ENCODE measurements at places on chromosomes 5 and 9.

- no peak for DNase-seq
These were observed 6.6 kb downstream of the FAM193B start for GRCh38 chr5:177547736-177548135.

DNA sequence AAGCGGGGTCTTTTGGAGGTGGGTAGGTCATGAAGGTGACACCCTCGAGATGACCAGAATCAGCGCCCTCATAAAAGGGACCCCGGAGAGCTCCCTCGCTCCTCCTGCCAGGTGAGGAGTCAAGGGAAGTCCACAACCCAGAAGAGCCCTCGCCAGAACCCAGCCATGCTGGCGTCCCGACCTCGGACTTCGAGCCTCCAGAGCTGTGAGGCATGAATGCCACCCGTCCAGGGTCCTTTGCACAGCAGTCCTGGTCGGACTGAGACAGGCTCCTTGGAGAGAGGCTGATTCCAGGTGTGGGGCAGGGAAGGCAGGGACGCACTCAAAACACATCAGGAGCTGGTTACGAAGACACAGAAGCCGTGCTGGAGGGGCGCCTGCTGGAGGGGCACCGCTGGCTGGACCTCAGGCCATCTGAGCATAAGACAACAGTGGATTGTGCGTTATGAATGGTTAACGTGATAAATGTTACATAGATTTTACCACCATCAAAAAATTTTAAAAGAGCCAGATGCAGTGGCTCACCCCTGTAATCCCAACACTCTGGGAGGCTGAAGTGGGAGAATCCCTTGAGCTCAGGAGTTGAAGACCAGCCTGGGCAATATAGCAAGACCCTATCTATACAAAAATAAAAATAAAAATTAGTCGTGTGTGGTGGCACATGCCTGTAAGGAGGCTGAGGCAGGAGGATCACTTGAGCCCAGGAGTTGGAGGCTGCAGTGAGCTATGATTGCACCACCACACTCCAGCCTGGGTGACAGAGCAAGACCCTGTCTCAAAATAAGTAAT lies 5.7 kb upstream of the CLIC3 start:
- no peak for DNase-seq

DNA sequence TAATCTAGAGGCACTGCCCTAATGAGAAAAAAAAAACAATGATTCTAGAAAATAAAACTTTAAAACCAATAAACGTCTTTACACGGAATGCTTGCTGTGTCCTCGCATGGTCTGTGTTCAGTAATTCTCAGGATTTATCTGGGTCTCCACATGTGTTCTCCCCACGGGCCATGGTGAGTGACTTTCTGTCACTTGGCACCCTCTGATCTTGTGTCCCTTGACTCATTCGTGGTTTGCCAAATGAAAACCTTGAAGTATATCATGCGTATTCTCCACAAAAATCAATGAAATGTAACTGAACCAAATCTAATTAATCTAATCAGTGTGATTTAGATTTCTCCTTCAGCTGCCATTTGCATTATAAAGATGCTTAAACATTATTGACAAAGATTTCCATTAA lies 48.0 kb downstream of the UBE2QL1 start:
- DNase-seq, result no peak

DNA sequence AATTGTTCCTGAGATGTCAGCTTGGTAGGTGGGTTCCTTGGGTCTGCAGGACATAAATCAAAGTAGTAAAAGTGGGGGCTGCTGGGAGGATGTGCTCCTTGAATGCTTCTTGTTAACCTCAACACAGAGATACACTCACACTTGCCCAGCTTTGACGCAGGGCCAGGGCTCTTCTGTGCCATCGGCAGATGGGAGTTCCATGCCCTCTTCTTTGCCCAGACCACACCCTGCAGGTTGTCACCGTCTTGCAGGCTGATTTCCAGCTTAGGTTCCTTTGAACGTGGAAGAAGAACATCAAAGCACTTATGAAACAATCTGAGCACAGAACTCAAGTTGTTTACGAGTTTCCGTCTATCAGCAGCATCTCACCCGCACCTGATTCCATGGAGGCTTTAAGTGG lies 11.0 kb downstream of the DBH start:
- DNase-seq, result no peak

GRCh38 chr9:31166516-31166915 lies 1217.9 kb upstream of the ACO1 start:
- no peak for DNase-seq

- no peak for DNase-seq
These were observed 1266.2 kb upstream of the CDH18 start for GRCh38 chr5:21254161-21254560.

DNA sequence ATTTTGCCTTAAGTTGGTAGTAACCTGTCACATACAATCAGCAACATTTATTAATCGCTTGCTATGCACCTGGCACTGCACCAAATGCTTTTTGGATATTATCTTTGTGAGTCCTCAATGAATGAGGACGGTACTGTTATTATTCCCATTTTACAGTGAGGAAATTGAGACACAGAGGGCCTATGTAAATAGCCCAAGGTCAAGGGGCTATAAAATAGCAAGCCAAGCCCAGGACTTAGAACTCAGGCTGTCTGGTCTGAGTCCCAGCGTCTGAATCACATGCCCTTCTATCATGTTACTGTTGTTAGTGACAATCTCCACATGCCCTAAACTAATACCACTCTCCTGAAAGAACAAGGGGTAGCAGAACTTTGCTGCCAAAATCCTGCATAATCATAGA lies 60.0 kb downstream of the ERAP1 start:
- no peak for DNase-seq

DNA sequence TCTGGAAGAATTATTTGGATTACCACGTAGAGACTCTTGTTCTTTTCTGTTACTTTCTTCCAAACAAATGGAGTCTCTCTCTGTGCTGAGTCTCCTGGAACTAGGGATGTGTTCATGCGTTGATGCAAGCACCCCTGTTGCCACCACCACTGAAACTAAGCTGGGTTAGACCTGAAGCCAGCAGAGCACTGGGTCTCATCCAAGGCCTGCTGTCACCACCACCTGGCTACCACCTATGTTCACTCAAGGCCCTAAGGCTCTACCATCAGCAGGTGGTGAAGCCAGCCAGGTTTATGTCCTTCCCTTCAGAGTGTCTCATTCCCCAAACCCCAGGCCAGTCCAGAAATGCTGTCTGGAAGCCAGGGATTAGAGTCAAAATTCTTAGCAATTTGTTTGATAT lies 13.3 kb downstream of the RIC1 start:
- DNase-seq, result no peak

GRCh38 chr9:135804581-135805421 lies 102.5 kb downstream of the CAMSAP1 start:
- no peak for DNase-seq

GRCh38 chr9:15156241-15156640 lies 150.8 kb downstream of the TTC39B start:
- DNase-seq, result no peak

- DNase-seq, result peak; percentile 67
These were observed 37.4 kb downstream of the PIK3R1 start for GRCh38 chr5:68252673-68253623.

DNA sequence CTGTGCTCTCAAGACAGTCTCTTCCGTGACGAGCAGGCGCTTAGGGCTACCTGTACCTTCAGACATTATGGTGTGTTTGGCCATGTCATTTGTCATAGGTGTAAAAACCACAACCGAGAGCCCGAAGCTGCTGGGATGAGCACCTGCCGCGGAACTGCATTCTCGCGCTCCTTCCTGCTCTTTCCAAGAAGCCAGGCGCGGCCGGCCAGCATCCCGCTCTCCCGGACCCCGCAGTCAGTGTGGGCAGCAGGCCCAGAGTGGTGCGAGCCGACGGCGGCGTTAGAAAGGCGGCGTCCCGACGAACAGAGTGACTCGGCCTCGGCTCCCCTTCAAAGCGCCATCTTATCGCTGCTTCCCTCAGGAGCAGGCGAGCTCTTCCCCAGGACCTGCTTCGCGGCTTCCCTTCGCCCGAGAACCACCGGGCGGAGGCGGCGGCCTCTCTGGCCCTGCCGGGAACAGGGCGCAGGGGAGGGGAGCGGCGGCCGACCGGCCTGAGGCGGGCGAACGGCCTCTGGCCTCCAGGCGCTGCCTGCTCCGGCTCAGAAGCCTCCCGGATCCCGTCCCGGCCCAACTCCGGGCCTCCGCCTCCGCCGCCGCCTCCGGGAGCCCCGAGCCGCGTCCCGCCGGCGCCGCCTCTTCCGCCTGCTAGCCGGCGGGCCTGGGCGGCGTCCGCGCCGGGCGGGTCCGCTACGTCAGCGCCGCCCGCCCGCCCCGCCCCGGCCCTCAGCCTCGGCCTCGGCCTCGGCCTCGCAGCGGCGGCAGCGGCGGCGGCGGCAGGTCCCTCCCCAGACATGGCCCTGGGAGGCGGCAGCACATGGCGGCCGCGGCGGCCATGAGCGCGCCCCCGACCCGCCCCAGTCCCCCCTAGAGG lies at the start of gene FAM120A:
TSS of gene FAM120A (plus strand) at position 741 of the 871 bp plus-strand sequence. CDS start 231 bp downstream, outside the sequence.
- DNase-seq, result peak; percentile 64

DNA sequence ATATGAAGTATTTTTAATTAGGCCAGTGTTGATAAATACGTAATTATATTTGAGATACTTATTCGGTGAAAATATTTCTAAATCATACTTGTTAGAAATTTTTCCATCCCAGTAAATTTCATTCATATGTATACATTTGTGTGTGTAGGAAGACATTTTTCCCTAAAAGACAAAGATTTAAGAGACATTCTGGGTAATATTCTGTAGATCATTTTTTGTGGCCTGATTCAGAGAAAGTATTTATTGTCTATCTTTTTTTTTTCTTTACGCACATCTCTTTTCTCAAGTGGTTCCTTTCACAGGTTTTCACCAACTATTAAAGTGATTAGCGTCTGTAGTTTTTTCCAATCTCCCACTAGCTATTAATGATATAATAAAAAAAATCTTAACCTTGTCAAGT lies 224.1 kb downstream of the MEF2C start:
- no peak for DNase-seq

- DNase-seq, result no peak
These were observed 240.1 kb downstream of the DENND1A start for GRCh38 chr9:123689701-123690428.

DNA sequence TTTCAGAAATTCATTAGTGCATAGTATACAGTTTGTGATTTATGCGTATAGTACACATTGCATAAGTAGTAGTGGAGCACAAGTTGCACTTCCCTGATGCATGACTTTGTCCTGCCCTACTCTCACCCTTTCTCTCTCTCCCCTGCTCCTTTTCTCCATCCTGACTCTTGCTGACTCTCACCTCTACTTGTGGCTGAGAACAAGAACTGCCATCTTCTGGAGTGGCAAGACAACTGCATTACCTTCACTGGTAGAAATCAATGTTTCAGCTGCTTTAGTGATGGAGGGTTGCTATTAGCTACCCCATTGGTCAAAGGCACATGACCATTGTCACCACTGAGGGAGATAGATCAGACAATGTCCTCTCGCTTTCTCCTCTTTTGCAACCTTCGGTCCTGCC lies 26.9 kb downstream of the SPEF2 start:
- peak; percentile 26 for DNase-seq
